ENCODE measurements at places on chromosomes 7 and 10.

DNA sequence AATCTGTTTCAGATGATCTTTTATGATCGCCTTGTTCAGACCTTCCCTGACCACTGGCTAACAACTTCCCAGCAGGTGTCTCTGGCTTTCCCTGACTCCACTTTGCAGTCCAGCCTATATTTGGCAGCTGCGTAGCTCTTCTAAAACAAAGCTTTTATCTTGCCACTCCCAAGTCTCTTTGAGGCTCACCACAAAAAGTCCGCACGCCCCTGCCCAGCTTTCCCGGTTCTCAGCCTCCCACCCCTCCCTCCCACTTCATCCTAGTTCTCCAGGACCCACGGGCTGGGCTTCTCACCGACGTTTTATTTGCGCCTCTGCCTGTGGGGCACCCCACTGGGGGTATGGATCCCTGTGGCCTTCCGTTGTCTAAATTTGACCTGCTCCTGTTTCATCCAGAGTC is 58.9 kb upstream of the USP6NL start:
- DNase-seq = no peak

DNA sequence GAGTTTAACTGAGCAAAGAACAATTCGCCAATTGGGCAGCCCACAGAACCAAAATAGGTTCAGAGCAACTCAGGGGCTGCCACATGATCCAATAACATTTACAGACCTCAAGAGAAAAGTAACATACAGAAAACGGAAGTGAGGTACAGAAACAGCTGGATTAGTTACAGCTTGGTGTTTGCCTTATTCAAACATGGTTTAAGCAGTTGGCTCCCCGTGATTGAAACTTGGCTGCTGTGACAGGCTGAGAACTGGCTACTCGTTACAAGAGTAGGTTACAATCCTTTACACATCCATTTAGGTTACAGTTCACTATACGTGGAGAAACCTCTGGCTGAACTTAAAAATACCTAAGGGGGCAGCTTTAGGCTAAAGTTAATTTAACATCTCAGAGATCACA is 673.1 kb upstream of the PHF14 start:
- DNase-seq = no peak

DNA sequence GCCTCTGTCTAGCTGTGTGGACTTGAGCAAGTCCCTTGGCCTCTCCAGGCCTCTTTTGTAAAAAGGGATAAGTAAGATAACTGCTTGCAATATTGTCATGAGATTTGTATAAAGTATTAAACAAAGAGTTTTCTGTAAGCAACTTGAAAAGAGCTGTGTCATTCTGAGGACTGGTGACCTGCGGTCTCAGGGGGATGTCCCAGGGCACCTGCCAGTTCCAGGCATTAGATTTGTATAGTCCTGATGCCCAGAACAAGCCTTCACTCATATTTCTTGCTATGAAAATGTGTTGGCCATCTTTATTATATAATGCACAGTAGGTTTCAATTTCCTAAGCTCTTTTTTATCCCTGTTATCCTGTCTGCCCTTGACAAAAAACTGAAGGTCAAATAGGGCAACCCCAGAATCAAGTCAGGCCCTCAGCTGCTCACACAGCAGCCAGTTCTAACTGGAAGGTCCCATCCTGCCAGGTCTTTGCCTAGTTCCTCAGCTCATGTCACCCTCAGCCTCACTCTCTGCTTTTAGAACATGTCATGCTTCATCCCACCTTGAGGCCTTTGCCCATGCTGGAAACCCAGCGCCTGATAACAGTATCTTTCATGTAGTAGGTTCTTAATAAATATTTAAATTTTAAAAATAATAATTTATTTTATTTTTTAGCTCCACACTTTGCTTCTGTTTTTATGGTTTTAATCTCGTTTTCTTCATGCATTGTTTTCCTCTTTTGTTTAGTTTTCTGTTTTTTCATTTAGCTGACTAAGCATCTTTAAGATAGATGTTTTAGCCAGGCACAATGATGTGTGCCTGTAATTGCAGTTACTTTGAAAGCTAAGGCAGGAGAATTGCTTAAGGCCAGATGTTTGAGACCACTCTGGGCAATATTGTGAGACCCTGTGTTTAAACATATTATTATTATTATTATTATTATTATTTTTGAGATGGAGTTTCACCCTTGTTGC is 87.5 kb upstream of the ZNF92 start:
- DNase-seq = no peak

DNA sequence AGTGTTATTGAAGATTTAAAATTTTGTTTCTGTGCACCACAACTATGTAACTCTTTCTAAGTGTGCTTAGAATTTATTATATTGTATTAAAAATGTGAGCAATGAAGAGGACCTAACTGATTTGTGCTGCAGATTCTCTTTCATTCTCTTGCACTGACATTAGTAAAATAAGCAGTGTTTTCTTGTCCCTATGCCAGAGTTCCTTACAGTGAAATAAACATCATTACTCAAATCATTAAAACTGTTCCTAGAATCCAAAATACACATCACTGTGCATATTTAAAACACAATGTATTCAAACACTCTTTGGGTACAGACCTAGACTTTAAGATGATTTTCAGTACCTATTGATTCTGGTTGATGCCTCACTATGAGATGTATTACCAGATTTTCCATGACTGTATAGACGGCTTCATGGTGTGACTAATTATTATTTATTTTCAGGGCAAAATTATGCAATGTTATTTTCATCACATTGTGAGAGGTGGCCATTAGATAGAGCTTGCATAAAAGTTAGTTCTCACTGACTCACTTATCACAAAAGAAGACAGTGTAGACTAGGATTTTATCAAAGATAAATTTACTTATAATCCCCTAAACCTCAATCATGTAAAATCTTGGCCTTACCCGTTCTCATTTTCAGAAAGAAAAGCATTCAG is 93.4 kb downstream of the PTPRZ1 start:
- no peak for DNase-seq

DNA sequence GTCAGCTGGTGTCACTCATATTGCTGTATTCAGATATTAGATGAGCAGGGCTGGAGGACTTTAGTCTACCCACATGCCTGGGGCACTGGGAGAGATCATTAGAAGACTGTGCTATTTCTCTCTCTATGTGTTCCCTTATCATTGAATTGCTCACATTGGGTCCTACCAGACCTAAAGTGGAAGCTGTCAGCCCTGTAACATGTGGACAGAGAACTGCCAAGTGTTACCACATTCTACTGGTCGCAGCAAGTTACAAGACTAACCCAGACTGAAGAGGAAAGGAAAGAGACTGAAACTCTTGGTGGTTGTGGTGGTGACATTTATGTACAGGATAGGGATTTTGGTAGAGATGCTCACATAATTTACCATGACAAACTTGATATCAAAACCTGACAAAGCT is 627.1 kb upstream of the FZD8 start:
- no peak for DNase-seq

GRCh38 chr10:94353336-94353735 is 9.4 kb downstream of the NOC3L start:
- DNase-seq = no peak

- no peak for DNase-seq
Measured at GRCh38 chr7:149126662-149127266, 640 bp upstream of the ZNF425 start.

GRCh38 chr7:26843705-26844104 is 20.7 kb downstream of the SKAP2 start:
- DNase-seq = no peak

DNA sequence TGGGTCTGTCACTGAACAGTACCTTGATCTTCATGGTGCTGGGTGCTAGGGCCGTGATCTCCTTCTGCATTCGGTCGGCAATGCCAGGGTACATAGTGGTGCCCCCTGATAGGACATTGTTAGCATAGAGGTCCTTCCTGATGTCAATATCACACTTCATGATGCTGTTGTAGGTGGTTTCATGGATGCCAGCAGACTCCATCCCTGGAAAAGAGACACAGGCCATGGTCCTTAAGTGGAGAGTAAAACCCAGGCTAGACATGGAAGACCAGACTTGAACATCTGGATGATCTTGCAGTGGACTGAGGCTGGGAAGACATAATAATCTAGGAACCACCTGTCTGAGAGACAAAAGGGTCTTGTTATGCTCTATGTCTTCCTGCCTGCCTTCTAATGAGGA is 14.5 kb downstream of the ACTA2 start:
- no peak for DNase-seq

DNA sequence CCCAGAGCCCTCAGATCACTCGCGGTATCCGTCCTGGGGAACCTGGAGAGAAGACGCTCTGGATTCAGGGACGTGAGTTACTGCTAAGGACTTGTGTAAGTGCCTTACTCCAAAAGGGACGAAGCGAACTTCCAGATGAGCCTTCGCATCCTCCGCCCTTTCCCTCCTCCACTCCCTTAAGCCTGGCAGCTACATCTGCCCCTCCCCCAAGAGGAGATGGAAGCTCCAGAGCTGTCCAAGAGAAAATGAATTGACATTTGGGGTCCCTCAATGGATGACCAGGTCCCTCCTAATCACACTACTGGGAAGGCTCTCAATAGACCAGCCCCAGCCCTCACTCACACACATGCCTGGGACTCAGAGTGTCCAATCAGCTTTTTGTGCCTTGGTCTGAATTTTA is 31.3 kb upstream of the GDF10 start:
- DNase-seq = no peak

- no peak for DNase-seq
Measured at GRCh38 chr7:464454-465401, 54.9 kb downstream of the PDGFA start.

DNA sequence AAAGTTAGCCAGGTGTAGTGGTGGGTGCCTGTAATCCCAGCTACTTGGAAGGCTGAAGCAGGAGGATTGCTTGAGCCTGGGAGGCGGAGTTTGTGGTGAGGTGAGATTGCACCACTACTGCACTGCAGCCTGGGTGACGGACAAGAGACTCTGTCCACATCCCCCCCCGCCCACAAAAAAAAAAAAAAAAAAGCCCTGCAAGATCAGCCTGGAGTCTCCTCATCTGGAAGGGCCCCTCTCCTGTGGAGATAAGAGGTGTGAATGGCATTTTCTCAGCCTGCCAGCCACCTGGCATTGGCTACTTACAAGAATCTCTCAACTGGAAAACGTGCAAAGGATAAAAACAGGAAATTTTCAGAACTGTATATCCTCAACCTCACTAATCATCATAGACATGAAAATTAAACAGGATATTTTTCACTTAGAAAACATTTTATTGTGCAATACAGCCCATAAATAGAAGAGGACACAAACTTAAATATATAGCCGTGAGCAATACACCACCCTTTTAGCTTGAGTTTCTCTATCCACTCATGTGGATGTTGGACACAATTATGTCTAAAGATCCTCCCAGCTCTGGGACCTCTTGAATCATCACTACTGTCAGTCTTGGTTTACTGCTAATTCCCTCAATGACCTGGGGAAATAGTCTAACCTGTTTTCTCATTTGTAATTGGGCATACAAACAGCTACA is 11.3 kb upstream of the TSPAN15 start:
- DNase-seq = no peak

DNA sequence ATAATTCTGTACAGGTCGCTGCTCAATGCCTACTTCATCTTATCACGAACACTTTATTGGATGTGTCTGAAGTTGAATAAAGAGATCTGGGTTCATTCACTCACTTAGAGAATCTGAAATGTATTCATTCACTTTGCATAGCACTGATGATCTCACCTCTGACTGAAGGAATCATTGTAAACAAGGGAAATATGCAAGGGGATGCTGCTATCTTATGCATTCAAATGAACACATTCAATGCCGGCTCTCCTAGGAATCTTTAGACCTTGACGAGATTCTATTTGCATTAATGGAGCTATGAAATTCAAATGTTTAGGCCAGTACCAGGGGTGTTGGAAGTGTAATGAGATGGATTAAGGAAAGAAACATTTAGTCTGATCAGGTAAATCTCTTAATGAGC is 200.6 kb upstream of the COBL start:
- no peak for DNase-seq

DNA sequence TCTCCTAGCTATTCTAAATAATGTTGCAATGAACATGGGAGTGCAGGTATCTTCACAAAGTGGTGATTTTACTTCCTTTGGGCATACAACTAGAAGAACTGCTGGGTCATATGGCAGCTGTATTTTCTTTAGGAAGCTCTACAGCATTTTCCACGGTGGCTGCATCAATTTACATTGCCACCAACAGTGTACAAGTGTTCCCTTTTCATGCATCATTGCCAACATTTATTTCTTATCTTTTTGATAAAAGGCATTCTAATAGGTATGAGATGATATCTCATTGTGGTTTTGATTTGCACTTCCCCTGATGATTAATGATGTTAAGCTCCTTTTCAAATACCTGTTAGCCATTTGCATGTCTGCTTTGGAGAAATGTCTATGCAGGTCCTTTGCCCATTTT is 52.6 kb downstream of the NT5C2 start:
- no peak for DNase-seq
